Activated CD4-positive, alpha-beta T cell treated with anti-CD3 and anti-CD28 coated beads, Interleukin-2, amount 10 ng/mL, durations not matched to agents 24 days and 14 days (primary cell): ENCODE measurements at places on chromosomes 2 and 18. TPM values are rescaled to one million over a fixed set of nuclear protein-coding genes. Genes with fewer than 3 reads are reported as not detected.

DNA sequence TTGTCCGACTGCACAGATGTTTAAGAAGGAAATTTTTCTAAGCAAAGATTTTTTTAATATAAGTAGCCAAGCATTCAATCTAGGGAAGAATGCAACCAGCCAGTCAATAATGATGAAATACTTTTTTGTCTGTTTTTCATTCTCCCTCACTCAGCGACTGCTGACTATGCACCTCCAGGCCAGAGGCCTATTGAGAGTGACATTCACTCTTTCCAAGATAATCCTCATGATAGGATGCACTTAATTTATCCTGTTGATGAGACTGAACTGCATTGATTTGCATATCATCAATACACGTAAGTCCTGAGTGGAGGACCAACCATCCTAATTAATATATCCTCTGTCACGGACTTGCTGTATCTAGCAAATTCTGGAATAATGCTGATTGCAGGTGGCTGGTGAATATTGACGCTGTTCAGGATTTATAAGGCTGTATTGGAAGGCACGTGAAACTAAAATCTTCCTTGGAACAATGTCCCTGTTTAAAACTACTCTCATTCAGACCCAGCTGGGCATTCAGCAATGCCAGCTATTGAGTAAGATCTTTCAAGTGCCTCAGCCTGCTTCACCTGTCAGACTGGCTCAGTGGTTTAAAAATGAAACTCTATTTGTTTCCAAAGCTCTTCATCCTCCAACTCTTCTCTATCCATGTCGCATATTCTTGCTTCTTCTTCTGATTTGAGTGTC is 142.2 kb downstream of the MAP2 start:
- H3K27me3 ChIP-seq = no peaks in the 10 kb centered on the region
- no peaks in the 10 kb centered on the region for H3K36me3 ChIP-seq
- no peaks in the 10 kb centered on the region for H3K4me1 ChIP-seq
- H3K4me3 ChIP-seq = no peak overlapping the region

DNA sequence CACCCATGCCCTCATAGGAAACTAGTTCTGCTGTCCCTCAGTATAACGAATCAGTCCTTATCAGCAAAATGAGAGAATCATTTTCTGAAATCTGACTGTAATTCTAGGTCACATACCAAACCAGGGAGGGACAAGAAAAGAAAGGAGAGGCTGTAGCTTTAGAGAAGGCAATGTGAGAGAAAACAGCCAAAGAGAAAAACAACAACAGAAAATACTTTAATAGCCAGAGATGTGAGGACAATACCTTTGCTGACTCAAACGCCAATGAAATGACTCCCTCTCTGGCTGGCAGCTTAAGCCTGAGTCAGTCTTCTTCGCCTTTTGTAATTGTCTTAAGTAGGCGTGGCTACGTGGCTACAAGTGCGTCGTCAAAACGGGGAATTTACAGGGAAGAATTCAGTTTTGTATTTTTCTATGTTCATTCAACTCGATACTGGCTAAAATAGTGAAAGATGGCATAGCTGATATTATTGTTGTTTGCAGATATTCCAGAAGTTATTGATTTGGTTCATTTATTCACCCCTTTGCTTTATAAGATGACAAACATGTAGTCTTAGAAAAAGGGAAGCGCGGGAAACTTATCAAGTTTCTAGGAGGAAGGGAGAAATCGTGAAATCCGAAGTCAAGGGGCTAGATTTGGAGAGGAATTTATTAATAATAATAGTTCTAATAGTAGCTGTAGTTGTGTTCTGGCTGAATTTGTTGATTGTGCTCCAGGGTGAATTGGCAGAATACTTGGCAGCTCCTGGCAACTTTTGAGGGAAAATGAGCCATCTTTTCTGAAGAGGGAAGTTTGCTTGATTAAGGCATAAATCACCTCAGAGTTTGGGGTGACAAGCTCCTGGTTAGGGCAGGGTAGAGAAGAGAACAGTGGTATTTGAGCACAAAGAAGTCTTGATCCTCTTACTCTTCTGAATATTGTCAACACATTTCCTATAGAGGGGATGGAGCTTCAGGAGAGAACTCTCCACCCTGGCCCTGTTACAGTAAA is at the start of gene IL1A:
Gene IL1A, minus strand, starts transcription at position 295 of the 991 bp plus-strand sequence. CDS start 723 bp downstream, outside the sequence.
- no peak for DNase-seq
- peaks cover 10% of the 10 kb centered on the region for H3K4me1 ChIP-seq
- H3K4me3 ChIP-seq = peak within 1 kb of the TSS; percentile 57
- H3K27me3 ChIP-seq = peaks cover 10% of the 10 kb centered on the region

- no peaks in the 10 kb centered on the region for H3K4me1 ChIP-seq
- H3K4me3 ChIP-seq = no peak overlapping the region
- no peak for DNase-seq
- no peak overlapping the region for H3K27ac ChIP-seq
- H3K36me3 ChIP-seq = no peaks in the 10 kb centered on the region
Observed at GRCh38 chr2:67516362-67516761, 119.2 kb downstream of the ETAA1 start.

DNA sequence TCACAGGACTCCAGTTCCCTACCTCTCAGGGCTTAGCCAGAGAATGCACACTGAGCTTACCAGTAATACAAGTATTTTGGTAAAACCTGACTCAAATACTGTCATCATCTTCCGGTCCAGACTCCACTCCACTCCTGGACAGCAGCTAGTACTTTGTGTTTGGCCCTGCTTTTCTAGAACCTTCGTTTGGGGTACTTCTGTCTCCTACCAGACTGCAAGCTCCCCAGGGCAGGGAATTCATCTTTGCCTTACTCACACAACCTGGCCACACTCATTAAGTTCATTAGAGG is 108.9 kb upstream of the CDC42EP3 start:
- no peak overlapping the region for H3K27ac ChIP-seq
- H3K4me1 ChIP-seq = no peaks in the 10 kb centered on the region
- H3K4me3 ChIP-seq = no peak overlapping the region
- H3K27me3 ChIP-seq = no peaks in the 10 kb centered on the region

DNA sequence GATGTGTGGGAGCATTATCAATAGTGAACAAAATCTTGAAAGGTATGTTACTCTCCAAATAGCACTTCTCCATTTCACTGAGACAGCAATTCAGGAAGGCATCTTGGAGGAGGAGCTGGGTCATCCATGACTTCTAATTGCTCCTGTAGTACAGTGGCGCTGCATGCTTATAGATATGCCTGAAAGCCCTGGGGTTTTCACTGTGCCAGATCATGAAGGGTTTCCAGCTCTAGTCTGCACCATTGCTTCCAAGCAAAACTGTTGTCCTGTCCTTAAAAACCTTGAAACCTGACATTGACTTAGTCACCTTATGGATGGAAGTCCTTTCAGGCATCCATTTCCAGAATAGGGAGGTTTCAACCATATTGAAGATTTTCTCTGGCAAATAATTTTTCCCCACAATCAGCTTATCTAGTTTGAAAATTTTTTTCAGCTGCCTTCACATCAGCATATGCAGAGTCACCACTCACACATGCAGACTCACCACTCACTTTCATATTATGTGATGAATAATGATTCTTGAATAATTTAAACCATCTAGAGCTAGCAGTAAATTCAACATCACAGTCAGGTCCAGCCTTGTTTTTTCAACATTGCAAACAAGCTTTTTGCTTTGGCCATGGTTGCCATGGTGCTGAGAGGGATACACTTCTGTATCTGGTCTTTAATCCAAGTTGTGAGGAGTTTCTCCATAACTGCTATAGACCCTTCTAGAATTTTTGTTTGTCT is 297.1 kb downstream of the CLIP4 start:
- no peaks in the 10 kb centered on the region for H3K36me3 ChIP-seq
- no peak overlapping the region for H3K4me3 ChIP-seq
- no peak overlapping the region for H3K27ac ChIP-seq
- DNase-seq = no peak

The MAPK4 gene
- not detected in 2 replicates for total RNA-seq
